Fibroblast of mammary gland (primary cell): ENCODE measurements at places on chromosomes 3 and 15.

DNA sequence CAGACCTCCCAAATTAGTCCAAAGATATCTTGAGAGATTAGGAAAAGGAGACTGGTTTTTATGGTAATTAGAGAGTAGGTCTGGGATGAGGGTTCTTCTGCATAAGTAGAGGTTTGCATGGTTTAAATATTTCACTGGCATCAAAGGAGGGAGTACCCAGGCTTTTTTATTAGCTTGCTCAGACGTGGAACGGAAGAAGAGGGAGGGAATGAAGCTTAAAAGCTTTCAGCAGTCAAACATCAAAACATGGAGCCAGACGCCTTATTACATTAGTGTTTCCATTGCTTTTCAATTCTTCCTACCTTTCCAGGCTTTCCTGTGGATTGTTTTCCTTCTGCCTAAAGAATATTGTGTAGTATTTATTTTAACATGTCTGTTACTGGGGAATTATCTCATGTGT, 342.1 kb upstream of the SOX2 start:
- DNase-seq, result no peak

DNA sequence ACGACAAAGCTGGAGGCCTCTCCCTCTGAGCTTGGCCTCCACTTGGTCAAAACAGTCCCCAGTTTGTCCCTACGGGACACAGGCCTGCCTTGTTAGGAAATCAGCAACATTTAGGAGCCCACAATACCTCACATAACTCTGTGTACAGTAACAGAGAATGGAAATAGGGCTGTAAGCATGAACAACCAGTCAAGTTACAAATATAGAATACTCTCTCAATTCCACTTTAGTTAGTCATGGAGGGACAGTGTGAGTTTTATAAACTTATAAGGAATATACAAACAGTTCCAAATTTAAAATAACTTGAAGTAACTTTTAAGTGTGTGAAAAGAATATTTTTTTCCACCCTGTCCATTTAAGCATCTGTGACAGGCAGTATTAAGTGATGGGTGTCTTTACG, 129.4 kb downstream of the PGPEP1L start:
- no peak for DNase-seq

GRCh38 chr3:185205865-185206264, 48.0 kb downstream of the EHHADH start:
- peak; percentile 34 for DNase-seq

DNA sequence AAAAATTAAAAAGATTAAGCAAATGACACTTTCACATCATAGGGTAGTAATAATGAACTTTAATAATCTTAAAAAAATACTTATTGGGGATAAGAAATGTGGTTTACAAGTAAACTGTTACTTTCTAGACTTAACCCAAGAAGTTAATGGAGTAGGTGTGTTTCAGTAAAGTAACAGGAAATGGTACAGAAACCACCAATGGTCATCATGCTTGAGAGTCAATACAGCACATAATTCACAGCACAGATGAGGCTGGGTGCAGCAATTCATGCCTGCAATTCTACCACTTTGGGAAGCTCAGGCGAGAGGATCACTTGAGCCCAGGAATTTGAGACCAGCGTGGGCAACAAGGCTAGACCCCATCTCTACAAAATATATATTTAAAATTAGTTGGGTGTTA, 11.5 kb upstream of the USP50 start:
- no peak for DNase-seq

GRCh38 chr3:47716656-47717055, 65.0 kb downstream of the SMARCC1 start:
- DNase-seq, result no peak

- no peak for DNase-seq
Measured at GRCh38 chr3:97950360-97950759, 21.9 kb downstream of the RIOX2 start.

DNA sequence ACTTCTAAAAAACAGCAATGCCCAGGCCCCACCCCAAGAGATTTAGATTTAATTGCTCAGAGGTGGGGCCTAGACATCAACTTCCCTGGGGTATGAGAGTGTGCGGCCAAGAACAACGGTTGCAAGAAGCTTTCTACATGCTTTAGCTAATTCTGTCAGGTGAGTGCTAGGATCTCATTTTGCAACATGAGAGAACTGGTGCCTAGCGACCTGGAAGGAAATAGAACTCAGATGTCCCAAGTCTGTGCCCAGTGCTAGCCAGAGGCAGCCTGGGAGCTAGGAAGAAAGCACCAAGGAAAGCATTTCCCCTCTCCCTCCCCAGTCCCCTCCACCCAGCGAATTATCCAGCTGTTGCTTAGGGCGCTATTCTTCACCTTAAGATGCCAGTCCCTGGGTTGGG, 22.9 kb upstream of the HRH1 start:
- DNase-seq, result no peak

DNA sequence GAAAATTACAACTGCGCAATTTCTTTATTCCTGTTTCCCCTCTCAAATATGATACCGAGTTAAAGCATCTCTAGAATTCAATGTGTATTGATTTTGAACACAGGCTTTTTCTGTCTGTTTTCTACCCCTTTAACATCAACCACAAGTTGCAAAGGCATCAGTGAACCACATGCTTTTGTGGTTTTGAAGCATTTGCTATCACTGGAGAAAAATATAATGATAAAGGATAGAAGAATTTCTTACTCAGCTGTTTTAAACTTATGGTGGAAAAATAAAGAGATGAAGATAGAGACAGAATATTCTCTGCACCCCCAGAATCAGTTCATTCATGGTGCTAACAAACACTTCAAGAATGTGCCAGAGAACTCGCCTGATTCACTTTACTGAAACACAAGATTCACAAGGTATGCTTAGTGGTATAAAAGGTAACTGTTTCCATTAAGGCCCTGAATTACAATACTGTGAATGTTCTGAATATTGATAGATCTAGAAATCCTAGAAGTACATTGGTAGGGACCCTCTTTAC, 9.5 kb upstream of the DPPA4 start:
- no peak for DNase-seq

DNA sequence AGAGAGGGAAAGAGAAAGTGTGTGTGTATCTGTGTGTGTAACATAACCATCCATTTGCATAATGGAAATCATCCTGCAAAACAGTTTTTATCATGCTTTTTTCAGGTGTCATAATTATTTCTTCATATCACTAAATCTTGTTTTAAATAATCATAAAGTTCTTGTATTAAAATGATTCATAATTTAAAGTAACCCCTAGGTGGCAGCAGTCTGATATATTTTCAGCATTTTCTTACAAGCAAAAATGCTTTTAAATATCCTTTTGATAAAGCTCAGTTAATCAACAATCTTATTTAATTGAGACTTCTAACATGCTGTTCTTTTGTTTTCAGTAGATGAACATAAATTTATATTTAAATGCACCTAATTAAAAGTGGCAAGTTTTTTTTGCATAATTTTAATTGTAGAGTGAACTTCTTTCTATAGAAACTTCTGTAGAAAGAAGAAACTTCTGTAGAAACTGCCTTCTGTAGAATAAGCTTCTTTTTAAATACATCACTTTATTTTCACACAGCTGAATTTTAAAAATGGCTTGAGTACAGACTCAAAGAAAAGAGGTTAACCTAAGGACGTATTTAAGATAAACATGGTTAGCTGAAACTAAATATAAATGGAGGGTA, 72.5 kb downstream of the OPA1 start:
- DNase-seq, result peak; percentile 54

- no peak for DNase-seq
Measured at GRCh38 chr3:12185172-12185710, 26.5 kb upstream of the TIMP4 start.

- DNase-seq, result no peak
Measured at GRCh38 chr15:72096796-72097195, 21.2 kb downstream of the MYO9A start.

GRCh38 chr3:161355508-161355907, 15.8 kb downstream of the SPTSSB start:
- no peak for DNase-seq

DNA sequence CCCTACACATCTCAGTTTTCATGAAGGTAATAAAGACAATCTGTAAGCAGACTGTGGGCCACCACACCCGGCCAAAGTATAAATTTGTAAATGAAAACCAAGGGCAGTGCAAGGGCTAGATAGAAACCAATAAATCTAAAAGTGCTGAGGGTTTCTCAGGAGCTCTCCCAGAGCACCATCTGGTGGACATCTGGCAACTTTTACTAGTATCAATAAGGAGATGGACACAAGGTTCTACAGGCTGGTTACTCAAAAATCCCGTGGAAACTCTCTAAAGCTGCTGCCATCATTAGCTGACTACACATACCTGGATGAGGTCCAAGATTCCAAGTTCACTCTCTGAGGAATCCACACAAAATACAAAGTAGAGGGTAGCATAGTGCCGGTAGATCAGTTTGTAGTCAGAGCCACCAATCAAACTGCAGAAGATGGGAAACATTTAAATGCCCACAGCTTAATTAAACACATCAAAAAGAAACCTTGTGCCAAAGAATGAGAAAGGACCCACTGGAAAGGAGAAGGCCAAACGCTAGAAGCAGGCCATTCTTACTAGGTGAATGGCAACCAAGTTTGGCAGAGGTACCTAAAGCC, 5.5 kb downstream of the AP3S2 start:
- DNase-seq, result peak; percentile 91

- DNase-seq, result no peak
Measured at GRCh38 chr3:29291260-29291981, 10.6 kb downstream of the RBMS3 start.

DNA sequence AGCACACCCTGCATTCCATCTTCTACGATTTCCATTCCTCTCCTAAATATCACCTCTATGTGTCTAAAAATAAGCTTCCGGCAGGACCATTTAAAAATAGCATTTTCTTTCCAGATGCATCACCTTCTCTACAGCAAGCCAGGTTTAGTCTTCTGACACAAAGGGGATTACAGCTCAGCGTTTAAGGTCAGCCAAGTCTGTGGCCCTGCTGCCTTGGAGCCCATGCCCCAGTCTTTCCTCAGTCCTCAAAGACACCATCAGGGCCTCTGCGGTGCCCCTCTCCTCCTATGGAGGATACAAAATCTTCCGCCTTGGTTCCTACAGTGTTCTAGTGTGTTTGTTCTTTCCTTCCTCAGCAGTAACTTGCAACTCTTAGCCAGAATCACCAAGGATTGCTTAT, 3.8 kb downstream of the SELENOS start:
- no peak for DNase-seq

- no peak for DNase-seq
Measured at GRCh38 chr3:15174953-15175352, 31.1 kb upstream of the CAPN7 start.

- no peak for DNase-seq
Measured at GRCh38 chr3:42518800-42519567, 16.5 kb downstream of the VIPR1 start.

GRCh38 chr15:28098360-28098765, 752 bp downstream of the OCA2 start:
- no peak for DNase-seq

DNA sequence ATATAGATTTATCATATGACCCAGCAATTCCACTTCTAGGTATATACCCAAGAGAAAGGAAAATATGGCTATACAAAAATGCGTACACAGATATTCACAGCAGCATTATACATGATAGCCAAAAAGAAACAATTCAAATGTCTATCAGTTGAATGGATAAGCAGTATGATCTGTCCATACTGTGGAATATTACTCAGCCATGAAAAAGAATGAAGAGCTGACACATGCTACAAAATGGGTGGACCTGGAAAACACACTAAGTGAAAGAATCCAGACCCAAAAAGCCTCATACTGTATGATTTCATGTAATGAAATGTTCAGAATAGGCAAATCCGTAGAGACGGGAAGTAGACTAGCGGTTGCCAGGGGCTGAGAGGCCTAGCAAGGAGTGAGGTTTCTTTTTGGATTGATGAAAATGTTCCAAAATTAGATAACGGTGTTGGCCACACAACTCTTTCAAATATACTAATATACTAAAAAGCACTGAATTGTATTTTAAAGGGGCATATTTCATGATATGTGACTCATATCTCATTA, 33.4 kb downstream of the FGD5 start:
- no peak for DNase-seq

- DNase-seq, result peak; percentile 39
Measured at GRCh38 chr3:136630915-136631314, 121.3 kb downstream of the STAG1 start.

DNA sequence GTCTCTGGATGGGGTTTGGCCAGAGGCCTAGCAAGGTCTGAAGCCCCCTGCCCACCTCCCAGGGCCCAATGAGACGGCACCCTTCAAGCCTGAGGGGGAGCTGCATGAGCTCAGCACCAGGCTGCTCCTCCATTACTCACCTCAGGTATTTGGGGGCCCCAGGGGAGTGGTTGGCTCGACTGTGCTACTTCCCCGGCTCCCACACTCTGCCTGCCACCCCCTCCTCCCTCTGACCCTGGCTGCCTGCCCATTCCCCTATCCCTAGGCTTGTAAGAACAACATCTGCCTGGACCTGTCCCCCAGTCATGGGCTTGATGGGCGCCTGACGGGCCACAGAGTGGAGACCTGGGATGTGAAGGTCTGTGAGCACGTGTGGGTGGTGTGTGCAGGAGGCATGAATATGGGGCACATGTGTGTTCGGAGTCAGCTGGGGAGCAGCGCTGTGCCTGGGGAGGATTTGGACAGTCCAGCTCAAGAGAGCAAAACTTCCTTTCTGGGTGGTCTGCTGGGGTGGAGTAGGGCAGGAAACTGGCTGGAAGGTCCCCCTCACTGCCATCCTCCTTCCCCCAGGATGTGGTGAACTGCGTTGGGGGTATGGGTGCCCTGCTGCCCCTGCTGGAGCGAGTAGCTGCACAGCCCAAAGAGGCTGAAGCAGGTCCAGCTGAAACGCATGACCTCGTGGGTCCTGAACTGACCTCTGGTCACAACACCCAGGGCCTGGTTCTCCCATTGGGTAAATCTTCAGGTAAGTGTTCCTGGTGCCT, 17.4 kb downstream of the NBEAL2 start:
- DNase-seq, result no peak

- peak; percentile 96 for DNase-seq
Measured at GRCh38 chr3:187767266-187768012, 22.2 kb upstream of the BCL6 start.

DNA sequence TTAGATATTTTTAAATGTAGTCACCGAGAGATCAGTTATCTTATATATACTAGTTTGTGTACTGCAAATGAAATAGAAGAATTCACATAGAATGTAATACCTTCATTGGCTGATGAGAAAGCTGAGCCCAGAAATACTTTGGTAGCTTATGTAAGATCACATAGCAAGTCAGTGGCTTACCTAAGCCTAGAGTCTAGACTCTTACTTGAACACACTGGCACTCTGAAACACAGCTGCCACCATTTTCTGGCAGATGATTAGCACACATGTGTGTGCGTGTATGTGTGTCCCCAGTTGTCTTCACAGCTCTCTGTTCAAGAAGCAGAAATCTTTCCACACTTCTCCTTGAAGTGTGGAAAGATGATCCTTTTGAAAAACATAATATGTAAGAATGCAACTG, 124.3 kb downstream of the NEO1 start:
- DNase-seq, result no peak
